ENCODE measurements at places on chromosomes 4 and X. TPM values are rescaled to one million over a fixed set of nuclear protein-coding genes. Genes with fewer than 3 reads are reported as not detected.

GRCh38 chrX:1215123-1215823, 2.8 kb upstream of the CRLF2 start:
- DNase-seq = no peak

OCRL gene
- total RNA-seq = 31.8 TPM

ABRAXAS1 gene
- 2.5 TPM for total RNA-seq

DNA sequence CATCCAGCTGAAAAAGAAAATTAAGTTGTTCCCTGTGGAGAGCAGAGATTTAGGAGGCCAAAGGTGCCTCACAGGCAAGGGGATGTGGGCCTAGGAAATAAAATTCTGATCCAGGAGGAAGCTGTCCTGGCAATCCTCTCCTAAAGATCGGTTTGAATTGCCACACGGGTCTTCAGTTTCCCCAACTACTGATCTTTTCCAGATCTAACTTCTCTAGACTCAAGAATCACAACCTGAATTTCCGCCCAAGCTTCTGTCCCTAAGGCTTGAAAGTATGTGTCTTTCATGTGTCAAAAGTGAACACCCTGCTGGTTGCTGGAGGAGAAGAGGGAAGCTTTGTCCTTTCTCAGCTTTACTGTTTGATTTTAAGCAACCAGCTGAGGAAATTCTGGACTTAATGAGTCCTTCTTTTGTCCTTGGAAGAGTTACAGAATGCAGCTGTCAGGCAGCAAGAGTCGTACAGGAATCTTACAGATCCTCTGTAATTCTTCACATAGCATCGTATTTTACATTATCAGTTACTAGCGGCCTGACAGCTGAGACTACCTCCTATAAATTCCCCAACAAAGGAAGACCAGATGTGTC, 93.8 kb downstream of the INPP4B start:
- no peak for DNase-seq

DNA sequence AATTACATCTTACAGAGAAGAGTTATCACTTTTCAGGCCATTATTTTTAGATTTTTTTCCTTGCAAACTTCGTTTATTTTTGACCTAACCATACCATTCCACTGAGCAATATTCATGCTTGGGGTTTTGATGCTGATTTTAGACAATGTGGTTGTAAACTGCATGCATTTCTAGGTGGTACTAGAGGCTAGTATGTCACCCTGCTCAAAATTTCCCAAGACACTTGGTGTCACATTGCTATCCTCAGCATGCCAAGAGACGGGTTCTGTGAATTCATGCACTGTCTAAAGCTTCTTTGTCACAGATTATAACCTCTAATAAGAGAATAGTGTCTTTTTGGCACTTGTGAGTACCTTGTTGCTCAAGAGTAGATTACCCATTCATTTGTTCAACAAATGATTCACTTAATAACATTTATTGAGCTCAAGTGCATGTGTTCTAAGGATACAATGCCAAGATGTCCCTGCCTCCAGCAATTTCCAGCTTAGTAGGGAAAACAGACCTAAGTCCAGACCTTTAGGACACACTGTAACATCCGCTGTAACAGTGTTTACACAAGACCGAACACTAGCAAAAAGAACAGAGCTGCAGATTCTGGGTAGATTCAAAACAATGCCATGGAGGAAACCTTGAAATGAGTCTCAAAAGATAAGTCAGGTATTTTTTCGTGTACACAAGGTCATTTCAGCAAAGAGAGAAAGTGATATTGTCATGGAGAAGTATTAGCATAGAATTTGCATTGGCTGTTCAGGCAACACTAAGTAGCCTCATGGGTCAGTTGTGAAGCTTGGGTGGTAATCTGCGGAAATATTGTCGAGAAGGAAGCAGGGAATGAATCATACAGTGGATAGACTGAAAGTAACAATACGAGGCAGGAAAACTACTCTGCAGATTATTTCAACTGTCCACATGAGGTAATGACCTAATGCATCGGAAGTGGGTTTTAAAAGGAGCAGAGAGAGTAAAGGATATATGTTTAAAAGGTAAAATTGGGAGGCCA, 515.1 kb upstream of the ZFP42 start:
- DNase-seq = peak; percentile 85

- DNase-seq = no peak
These were observed 87.9 kb downstream of the WDFY3 start for GRCh38 chr4:84878546-84878945.

- no peak for DNase-seq
These were observed 329.2 kb upstream of the HAND2 start for GRCh38 chr4:173859091-173859713.

- no peak for DNase-seq
These were observed 560.5 kb downstream of the MID1IP1 start for GRCh38 chrX:39361736-39362135.

DNA sequence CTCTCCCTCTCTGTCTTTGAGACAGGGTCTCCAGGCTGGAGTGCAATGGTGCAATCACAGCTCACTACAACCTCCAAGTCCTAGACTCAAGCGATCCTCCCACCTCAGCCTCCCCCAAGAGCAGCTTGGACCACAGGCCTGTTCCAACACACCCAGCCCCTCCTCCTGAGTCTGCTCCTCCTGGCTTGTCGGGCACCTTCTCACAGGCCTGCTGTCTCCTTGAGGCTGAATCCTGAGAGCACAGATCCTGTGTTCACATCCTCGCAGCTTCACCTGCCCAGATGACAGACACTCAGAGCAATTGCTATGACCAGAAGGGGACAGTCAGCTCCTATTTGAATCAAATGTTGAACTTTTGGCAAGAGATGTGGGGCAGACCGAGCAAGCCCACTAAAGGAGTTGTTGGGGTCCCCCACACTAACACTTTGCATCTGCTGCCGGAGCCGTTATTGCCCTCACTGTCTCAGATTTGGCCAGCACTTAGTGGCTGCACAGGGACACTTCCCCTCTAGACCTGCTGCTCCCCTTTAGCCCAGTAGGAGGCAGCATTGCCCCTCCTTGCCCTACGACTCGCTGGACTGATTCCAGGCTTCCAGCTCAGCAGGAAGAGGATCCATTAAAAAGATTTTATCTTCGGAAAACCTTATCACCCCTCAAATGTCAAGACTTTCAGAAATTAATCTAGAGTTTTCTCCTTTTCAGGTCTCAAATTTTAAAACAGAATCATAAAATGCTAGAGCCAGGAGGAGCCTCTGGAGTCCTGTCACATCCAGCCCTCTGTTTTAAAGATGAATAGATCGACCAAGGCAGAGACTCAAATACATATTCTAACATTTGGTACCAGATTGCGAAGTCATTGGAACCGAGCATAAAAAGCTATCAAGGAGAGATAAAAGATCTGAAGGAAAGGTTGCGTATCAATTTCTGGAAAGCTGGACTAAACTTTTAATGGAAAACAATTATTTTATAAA, 113.7 kb downstream of the USP46 start:
- DNase-seq = peak; percentile 55

GRCh38 chrX:2402361-2402690, 98.5 kb downstream of the DHRSX start:
- DNase-seq = no peak

DNA sequence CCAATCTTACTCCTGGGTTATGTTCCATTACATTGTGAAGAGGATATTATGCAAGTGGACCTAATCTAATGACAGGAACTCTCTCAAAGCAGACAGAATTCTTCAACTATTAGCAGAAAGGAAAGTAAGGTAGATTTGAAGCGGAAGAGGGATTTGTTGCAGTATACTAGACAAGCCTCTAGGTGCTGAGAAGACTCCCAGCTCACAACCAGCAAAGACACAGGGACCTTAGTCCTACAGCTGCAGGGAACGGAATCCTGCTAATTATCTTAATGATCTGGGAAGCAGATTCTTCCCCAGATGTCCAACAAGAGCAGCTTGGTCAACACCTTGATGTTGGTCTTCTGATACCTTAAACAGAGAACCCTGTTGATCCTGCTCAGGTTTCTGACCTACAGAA, 73.6 kb downstream of the STK32B start:
- DNase-seq = no peak

GRCh38 chr4:17433827-17434226, 78.1 kb downstream of the QDPR start:
- DNase-seq = peak; percentile 13

- DNase-seq = no peak
These were observed 12.8 kb upstream of the IQSEC2 start for GRCh38 chrX:53294024-53294648.

- DNase-seq = no peak
These were observed 62.2 kb upstream of the DMD start for GRCh38 chrX:33273535-33273934.

HMX1 gene
- not detected for total RNA-seq

TCEAL7 gene
- total RNA-seq = 5.2 TPM

- DNase-seq = no peak
These were observed 172.8 kb downstream of the SHROOM3 start for GRCh38 chr4:76607846-76608245.

DNA sequence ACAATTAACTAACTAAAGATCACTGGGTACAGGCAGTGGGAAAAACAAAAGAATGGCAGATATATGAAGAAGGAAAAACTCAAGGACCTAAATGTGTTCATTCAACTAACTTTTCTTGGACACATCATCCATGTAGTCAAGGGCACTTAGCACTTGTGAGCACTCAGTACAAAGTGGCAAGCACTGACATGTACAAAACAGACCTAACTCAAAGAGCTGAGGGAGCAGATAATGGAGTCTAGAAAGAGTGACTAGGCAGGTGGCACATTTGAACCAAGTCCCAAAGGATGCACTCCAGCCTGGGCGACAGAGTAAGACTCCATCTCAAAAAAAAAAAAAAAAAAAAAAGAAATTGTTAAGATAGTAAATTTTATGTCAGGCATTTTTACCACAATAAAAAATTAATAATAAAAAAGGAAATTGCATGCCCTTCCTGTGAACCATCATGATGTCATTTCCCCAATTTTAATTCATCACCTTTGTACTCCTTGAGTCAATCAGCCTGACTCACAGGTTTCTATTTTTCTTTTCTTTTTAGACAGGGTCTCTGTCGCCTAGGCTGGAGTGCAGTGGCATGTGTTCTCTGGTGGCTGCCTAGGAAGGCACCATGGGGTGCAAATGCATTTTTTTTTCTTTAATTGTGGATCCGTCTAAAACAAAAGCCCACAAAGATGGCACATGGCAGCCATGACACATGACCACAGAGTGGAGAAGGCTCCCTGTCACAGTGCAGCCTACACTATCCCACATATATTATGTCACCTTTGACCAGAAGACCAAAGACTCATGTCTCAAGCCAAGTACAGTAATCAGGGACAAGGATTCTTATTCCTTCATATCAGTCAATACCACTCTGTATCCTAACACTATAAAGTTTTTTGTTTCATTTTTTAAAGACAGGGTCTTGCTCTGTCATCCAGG, 91.9 kb downstream of the CHST7 start:
- DNase-seq = peak; percentile 37

GRCh38 chr4:110742143-110742542, 119.3 kb upstream of the PITX2 start:
- DNase-seq = peak; percentile 19

GRCh38 chr4:148831945-148832344, 389.7 kb upstream of the NR3C2 start:
- peak; percentile 84 for DNase-seq

DNA sequence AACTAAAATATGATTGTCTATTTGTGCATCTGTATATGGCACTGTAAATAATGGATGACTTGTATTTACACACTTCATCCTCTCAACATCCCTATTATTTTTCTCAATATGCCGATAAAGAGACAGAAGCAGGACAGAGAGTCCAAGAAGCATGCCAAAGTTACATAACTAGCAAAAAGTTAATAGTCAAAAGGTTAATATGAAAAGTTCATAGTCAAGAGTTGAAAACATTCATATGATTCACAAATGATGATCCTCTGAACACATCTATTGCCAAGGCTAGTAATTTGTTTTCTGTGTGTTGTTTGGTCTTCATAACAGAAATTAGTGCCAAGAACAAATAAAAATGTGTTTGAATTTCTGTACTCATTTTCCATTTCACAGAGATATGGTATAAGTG, 231.0 kb downstream of the ADAMTS3 start:
- no peak for DNase-seq

SAGE1 gene
- not detected for total RNA-seq

DNA sequence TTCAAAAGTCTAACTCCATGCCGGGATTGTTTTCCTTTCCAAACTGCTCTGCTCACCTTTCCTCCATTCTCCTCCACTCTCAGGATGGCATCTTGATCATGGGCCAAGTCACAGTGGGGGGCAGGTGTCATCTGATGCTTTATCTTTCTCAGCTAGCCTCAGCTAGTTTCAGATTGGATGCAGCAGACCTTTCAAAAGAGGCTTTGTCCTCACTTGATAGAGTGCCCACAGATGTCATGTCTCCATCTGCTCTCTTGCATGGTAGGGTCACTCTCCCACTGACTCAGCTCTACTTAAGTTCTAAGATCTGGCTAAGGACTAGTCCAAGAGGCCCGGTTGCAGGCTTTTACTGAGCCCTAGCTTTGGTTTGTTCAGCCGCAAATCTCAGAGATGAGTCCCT, 341.8 kb upstream of the GALNT7 start:
- DNase-seq = no peak

BEX1 gene
- 726 TPM for total RNA-seq

GRCh38 chr4:8010618-8011017, 71.0 kb upstream of the AFAP1 start:
- peak; percentile 65 for DNase-seq

PPP3CA gene
- total RNA-seq = 21.7 TPM

KLHL13 gene
- 4.6 TPM for total RNA-seq

ARHGAP24 gene
- 14.2 TPM for total RNA-seq

- peak; percentile 39 for DNase-seq
These were observed 32.4 kb downstream of the LRBA start for GRCh38 chr4:150982557-150983233.

DDIT4L gene
- total RNA-seq = 2.7 TPM

DNA sequence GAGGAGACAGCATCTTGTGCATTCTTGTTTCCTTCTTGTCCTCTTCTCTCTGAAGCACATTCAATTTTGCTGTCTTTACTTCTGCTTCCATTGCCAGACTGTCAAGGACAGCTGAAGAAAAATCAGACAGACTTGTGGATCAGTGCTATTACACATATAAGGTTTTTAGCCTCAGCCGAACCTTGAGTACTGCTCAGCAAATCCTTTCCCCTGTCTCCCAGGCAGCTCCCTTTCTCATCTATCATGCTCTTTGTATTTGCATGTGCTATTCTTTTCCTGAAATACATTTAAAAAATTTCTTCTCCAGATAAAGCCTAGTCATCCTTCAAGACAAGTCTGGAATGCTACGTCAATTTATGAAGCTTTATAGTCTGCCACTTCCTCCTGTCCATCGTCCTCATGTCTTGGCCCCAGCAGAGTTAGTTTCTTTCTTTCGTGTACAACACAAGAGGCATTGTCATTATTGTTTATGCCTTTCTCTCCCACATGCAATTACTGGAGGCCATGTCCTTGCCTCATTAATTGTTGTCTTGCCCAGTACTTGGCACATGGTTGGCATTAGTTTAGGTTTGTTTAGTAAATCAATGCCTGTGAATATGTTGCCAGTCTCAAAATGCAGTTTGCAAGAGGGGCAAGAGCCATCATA, 45.1 kb downstream of the ADGRL3 start:
- DNase-seq = no peak

RBM46 gene
- total RNA-seq = not detected

- DNase-seq = no peak
These were observed 205.0 kb downstream of the CAMK2D start for GRCh38 chr4:113556382-113557134.

ENAM gene
- total RNA-seq = not detected

Data from M059J (cell line).